Effector CD8-positive, alpha-beta T cell (primary cell): ENCODE measurements at places on chromosomes 5 and 9.
A peak's percentile ranks its signal among the peaks of the same experiment; 100 is the strongest.

GRCh38 chr9:133959966-133960567 is 32.1 kb downstream of the VAV2 start:
- no peak for DNase-seq

DNA sequence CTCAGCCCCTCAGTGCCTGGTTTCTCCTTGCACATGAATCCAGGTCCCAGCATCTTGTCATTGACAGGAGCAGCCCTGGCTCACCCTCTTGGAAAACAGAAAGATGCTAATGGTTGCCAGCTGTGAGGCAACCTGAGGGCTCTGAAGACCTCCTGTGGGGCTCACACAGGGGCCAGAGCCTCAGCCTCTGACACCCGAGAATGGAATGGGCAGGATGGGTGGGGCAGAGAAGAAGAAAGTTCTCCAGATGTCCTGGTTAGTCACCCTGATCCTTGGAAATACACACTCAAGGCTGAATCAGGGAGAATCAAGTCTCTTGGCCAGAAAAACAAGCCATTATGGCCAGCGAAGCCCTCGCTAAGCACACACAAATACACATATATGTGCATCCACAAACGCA is 32.3 kb upstream of the SPATA31E1 start:
- DNase-seq = no peak

DNA sequence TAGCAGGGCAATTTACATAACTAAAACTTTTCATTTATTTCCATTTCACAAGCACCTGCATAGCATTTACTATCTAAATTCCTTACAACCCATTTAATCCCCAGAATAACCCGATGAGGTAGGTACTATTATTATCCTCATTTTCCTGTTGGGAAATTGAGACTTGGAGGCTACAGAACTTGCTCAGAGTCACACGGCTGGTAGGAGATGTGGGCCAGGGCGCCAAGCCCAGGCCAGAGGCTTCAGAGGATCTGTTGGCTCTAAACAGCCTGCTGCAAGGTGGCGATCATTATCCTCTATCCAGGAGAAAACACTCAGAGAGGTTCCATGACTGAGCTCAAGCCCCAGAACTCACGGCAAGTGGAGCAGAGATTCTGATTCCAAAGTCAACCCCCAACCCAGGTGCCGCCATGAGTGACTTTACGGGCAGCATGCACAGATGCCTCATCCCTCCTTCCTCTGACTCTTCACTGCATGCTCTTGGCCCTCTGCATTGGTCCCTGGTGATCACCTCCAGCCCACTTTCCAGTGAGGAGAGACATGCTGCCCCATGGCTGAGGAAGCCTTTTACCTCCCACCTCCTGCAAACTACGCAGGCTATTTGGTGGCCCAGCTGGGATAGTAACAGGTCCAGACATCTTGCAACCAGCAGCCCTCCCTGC is 168.4 kb upstream of the FSTL4 start:
- DNase-seq = no peak

DNA sequence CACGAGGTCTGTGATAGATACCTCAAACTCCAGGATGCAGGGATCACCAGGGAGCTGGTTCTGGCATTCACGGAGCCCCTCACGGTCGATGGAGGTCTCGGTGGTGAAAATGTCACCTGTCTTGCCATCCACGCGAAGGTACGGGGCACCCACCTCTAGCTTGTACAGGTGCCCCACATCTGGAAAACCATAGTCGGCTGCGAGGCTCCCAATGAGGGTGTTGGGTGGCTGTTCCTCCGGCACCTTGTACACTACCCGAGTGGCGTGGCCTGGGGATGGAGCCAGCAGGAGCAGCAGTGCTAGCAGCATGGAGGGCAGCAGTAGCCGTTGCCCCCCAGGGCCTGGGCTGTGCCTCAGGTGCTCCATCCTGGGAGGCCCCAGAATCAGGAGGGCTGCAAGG is 9.2 kb downstream of the PCDH1 start:
- no peak for DNase-seq

DNA sequence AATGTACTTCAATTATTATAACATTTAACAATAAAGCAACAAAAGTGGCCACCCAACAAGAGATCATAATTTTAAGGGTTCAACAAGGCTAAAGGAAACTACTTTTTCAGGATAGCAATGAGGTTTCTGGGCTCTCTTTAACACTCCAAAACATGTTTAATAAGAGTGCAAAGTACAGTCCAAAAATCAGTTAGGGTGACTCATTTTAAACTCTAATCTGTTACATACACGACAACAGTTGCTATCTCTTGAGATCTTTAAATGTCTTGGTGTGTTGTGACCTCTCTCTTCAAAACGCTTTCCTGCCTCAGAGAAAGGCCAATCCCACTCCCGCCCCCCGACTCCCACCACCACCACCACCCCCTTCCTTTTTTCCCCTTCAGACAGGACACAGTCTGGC is 11.5 kb downstream of the NFIB start:
- no peak for DNase-seq

DNA sequence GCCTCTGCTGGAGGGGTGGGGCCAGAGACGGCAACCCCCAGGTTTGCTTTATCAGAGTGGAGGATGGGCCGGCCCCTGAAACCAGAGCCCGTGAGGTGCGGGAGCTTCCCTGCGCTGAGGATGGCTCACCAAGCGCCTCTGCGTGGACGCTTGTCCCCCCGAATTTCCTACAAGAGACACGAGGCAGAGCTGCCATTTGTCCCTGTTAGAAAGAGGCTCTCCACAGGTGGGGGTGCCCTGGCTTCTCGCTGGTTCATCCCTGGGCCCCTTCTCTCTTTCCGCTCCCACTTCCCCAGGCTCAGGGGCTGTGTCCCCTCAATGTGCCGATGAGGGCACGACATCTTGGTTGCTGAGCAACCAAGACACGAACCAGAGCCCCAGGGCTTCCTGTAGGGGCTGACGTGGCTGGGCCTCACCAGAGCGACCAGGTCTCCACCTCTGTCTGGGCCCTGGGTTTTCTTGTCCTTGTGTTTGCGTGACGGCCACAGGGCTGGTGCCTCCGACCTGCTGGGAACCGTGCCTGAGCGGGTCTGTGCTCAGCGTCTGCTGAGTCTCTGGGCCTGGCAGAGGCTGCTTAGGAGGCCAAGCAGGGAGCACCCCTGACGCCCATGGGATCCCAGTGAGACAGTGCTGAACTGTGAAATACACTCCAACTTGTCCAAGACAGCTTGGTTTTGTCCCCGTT is 119.6 kb upstream of the COL5A1 start:
- DNase-seq = no peak

- no peak for DNase-seq
Measured at GRCh38 chr5:1038417-1039209, 30.0 kb downstream of the NKD2 start.

DNA sequence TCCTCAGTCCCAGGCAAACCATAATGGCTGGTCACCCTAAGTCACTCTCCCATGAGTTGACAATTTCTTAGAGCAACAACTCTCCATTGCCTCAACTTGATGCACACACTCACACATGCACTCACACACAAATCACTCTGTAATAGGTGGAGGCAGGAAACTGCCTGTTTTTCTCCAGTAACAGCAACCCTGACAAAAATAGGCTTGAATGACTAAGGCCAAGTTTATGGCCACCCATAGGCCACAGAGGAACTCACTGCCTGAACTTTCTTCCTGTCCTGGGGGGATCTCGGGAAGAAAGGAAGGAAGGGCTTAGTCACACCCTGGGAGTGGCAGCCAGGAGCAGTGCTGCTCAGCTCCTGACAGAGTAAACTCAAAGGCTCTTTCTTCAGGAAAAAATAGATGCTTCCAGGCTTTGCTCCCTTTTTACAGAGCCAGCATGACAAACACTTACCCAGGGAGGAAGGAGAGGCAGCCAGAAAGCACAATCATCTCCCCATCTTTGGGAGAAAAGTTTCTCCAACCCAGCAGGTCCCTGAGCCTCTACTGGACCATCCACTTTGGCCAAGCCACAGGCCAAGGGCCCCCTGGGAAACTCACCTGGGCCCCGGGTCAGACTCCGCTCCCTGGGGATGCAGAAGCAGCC is 368 bp downstream of the SH3TC2 start:
- no peak for DNase-seq

- DNase-seq = no peak
Measured at GRCh38 chr5:180990882-180991242, 2.2 kb downstream of the BTNL3 start.

DNA sequence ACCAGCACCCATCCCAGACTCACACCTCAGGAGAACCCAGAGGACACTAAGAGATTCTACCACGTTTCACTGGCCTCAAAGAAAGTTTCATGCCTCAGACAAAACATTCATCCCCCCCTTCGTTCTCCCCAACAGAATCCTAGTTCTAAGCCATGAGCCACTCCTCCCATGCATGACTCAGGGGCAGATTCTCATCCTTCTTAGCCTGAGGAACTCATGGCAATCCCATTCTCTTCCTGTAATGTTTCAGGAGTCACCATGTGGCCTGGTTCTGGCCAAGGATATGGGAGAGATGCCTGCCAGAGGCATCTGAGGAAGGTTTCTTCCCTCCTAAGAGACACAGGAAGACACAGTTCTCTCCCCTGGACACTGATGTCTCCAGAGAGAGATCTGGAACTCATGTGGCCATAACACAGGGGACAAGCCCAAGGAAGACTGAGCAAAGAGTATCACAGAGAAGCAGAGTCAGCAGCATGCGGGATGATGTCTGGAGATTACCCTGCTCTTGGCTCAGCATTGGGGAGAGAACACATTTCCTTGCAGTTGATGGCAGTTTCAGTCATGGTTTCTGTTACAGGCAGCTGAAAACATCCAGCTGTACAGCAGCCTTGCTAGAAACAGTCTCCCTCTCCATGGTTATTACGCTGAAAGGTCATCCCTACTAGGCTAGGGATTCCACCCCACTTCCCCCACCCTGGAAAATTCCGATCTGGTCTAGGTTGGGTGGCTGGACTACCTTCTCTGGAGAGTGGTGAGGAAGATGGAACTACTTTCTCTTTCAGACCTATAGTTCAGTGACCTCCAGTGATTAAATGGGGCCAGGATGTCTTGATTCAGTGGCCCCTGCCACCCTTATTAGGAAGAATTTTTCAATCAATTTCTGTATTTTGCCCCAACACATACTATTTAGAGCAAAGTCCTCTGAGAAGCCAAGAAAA is 115.4 kb downstream of the ZNF608 start:
- DNase-seq = no peak

GRCh38 chr9:112283582-112284253 is 49.7 kb downstream of the PTBP3 start:
- DNase-seq = no peak

GRCh38 chr9:6079386-6079785 is 64.0 kb upstream of the RANBP6 start:
- no peak for DNase-seq

DNA sequence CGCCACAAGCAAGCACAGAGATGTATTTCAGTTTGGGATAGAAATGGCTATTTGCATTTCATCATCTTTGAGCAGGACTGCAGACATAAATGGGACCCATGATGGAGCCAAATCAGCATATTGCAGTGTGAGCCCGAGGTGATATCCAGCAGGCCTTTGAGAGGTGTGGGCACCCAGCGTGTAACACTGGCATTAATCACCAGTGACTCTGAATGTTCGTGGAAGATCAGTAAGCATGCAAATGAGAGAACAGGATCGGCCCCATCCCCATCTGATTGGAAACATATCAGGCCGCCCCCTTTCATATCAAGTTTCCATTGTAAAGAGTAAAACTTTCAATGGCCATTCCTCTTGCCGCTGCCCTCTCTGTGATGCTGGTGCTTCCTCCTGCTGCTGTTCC is 84.0 kb downstream of the GTF3C4 start:
- DNase-seq = no peak

GRCh38 chr9:69888856-69889585 is 68.4 kb downstream of the CFAP95 start:
- DNase-seq = no peak

DNA sequence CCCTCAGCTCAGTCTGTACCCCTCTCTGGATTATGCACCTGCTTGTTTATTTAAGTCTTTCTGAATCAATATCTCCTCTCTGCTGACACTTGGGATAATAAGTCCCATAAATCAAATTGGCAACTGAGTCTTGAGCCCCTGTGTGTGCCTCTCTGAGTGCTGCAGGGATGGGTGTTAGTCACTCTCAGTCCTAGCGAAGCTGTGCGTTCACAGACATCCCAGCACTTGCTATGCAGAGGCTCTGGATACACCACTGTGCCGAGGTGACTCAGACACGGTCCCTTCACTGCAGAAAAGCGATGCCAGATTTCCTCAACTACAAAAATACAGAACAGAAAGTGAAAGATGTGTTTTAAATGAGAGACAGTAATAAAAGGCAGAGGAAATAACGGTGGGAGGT is 4.1 kb upstream of the KCNMB1 start:
- DNase-seq = no peak

DNA sequence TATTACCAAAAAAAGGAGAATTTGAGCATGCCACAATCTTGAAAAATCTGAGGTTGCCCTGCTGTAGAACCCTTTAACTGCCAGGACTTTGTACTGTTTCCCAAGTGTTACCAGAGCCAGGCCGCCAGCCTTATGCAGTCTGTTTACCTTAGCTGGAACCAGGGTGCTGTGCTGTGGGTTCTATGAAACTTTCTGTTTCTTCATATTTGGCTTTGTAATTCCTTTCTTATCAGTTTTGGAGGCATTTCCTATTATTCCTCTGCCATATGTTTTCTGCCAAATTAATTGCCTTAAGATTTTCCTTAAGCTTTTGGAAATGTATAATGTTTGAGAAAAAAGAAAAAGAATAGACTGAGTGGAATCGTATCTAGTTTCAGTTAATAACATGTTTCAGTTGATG is 2.1 kb downstream of the S1PR3 start:
- DNase-seq = no peak

- no peak for DNase-seq
Measured at GRCh38 chr5:99926463-99926862, 608.7 kb upstream of the FAM174A start.

GRCh38 chr5:38554861-38555260 is 1.6 kb downstream of the LIFR start:
- DNase-seq = no peak

GRCh38 chr5:6338135-6338534 is 40.2 kb downstream of the MED10 start:
- no peak for DNase-seq

GRCh38 chr5:1437226-1437829 is 7.9 kb downstream of the SLC6A3 start:
- no peak for DNase-seq

DNA sequence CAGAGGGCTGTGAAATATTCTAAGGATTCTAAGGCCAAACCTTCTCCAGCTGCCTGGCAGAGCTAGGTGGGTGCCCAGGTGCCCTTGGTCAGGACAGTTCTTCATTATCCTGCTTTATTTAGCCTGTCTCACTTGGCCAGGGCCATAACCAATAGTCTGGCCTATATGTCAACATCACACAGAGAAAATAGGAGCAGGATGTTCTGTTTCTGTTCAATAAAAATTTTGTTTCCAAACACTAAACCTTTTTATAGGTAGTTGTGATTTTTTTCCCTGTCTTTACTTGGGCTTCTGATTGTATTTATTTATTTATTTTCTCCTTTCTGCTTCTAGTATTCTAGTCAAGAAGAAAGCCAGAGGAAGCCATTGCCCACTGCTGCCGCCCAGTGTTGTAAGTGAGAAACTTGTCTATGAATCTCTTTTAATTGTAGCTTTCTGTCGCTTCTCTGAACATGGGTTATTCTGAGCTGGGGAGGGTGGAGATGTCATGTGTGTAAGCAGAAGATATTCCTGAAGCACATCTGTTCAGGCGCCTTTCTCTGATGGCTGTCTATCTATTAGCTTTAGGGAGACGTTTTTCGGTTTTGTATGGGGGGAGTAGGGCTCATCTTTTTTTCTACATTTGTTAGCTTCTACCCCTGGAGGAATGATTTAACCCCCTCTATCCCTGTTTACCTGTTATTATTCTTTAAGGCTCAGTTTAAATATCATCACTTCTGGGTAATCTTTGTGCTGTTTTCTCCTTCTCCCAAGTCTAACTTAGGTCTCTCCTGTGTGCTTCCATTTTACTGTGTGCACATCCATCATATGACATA is 97.1 kb downstream of the UNC13B start:
- peak; percentile 7 for DNase-seq

- no peak for DNase-seq
Measured at GRCh38 chr5:1762121-1762882, 37.3 kb downstream of the MRPL36 start.
